ENCODE measurements at places on chromosomes 2 and 18.
A peak's percentile ranks its signal among the peaks of the same experiment; 100 is the strongest.

DNA sequence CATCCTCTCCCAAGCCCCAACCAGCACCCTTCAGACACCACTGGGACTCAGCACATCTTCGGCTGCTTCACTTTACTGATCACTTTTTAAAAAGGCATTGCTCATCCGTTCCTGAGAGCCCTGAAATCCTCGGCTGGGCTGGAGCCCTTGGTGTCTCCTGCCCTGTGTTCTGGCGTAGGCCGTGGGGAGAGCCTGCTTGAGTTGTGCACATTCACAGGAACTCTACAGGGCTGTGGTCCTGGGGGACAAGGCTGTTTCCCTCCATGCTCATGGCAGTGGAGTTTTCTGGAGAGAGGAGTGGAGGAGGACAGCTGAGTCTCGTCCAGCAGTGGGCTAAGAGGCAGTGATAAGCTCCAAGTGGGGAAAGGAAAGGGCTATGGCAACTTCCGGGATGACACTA lies 15.9 kb downstream of the CENPA start:
- no peak for ATAC-seq

DNA sequence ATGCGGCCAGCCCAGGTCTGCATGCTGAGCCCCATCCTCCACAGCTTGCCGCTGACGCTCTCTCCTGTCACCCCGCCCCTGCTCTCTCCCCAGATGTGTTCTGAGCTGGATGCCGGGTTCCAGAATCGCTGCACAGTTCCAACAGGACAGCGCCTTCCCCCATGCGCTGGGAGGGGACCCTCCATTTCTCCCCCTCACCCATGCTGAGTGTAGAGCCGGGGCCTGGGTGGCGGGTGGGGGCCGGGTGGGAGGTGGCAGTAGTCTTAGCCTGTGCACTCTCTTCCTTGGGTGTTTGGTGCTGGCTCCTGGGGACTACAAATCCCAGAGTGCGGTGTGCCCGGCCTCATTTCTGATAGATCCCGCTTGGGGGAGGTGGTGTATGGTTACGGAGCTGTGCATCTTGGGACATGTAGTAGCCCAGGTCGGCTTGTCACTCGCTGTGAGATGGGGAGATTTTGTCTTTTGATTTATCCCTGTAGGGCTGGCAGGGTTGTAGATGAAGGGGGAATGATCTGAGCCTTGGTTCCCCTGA lies 6.8 kb downstream of the DNAJB2 start:
- peak; percentile 43 for ATAC-seq

DNA sequence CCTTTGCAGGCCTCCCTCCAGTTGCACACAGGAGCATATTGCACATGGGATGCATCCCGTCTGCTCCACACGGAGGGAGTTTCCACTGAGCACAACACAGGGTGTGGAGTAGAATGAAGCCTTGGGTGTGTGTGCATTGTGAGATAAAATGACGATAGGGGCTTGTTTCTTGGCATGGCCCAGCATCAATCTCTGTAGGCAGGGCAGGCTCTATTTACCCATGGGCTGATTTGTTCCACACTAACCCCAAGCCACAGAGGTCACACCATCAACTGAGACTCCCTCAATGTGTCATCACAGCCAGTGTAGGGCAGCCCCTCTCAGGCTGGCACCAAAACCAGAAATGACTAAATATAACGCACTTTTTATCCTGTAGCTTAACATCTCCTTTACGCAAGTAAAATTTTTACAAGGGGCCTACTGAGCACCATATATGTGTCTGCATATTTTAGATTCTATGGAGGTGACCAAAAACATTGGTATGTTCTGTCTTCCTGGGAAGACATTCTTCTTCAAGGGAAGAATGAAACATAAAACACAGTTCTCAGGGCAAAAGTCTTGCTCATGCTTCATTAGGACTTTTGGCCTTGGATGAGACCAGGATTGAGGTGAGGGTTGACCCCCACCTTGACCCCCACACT lies 2.7 kb upstream of the GKN1 start:
- no peak for ATAC-seq

DNA sequence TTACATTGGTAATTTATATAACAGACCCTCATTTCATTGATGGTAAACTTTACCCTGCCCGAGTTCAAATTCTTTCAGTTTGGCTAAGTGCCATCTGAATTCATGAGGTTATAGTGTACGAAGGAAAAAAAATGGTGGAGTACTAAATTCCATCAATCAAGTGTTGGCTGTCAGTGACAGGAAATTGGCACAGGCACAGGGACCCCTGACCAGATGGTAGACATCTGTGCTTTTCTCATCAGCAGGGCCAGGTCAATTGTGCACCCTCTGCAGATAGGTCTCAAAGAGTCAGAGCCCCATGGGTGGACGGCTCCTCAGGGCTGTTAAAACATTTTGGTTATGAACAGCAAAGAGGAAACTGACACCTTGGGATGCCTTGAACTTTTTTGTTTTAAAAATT lies 439.2 kb downstream of the SETBP1 start:
- ATAC-seq = no peak

DNA sequence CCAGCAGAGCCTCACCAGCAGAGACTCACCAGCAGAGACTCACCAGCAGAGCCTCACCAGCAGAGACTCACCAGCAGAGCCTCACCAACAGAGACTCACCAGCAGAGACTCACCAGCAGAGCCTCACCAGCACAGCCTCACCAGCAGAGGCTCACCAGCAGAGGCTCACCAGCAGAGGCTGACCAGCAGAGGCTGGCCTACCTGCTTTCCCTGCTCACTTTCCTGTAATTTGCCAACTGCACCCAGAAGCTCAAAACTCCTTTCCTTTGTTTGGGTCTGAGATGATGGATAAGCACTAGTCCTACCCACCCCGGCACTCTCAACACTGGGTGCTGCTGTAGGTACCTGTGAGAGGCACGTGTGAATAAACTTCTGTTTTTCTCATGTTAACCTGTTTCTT lies 36.4 kb upstream of the PXDN start:
- ATAC-seq = no peak

DNA sequence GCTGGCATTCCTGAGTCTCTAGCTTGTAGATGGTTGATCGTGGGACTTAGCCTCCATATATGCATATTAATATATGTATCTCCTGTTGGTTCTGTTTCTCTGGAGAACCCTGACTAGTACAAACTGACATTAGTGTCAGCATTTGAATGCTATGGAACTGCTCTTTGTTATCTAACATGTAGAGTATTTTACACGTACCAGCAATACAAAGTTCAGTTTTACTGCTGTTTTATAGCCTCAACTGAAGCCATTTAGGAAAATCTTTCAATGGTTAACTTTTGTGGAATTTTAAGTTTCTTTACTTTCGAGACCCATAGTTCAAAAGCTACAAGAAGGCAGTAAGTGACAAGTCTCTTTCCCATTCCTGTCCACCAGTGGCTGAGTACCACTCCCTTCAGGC lies 418.4 kb downstream of the NUP35 start:
- no peak for ATAC-seq
